Hematopoietic multipotent progenitor cell treated with erythropoietin and hydrocortisone succinate and interleukin-3 and kit ligand, for 8 days (in vitro differentiated cells): ENCODE measurements at places on chromosomes 1 and 21.

- DNase-seq, result no peak
Measured at GRCh38 chr1:195516036-195516435, 1092.2 kb downstream of the KCNT2 start.

GRCh38 chr1:93822730-93823425, 56.1 kb downstream of the DNTTIP2 start:
- DNase-seq, result no peak

- DNase-seq, result peak; percentile 80
Measured at GRCh38 chr1:167426716-167427115, 91.6 kb downstream of the CD247 start.

DNA sequence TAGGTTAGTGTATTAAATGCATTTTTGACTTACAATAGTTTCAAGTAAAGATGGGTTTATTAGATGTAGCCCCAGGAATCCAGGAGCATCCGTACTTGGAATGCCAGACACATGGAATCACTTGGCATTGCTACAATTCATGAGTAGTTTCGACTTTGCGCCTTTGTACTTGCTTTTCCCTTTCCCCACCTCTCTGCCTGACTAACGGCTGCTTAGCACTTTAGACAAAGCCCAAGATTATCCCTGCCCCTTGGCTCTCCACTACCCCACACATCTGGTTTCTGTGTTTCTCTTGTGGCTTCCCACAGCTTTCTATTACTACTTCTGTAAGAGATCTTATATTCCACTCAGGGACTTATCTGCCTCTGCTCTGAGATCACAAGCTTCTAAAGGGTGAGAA, 397.7 kb upstream of the POU3F1 start:
- DNase-seq, result no peak

GRCh38 chr21:46421756-46422555, 36.7 kb upstream of the DIP2A start:
- no peak for DNase-seq

- no peak for DNase-seq
Measured at GRCh38 chr1:68213843-68214242, 18.5 kb downstream of the WLS start.

GRCh38 chr1:19339214-19339861, 27.2 kb downstream of the SLC66A1 start:
- DNase-seq, result no peak

DNA sequence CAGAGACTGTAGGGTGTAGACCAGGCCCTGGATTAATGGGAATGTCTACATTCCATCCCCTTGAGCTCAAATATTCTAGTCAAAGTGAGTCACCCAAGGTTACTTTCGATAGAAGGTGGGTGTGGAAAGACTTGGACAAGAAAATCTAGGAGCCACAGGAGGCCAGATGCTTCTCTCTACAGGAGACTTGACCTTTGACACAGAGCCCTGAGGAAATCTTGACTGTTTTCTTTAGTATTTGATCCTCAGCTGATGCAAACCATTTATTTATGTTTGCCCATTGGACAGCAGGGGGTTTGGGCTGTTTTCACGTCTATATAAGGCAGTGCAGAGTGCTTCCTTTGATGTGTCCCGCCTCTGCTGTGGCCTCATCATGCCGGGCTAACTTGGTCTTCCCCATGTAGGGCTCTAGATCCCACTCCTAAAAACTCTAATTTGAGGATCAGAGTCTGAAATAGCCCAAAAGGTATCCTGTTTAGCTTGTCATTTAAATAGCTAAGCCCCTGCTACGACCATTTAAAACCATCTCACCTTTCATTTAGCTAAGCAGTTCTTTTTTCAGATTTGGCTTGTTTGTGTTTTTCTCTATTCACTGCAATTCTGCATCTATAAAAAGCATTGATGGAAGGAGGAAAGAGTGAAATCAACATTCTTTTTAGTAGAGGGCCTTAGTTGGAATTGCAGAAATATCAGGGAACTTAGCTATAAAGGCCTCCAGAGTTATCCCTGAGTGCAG, 15.5 kb upstream of the MAP3K7CL start:
- no peak for DNase-seq

- DNase-seq, result peak; percentile 59
Measured at GRCh38 chr1:31396633-31397351, 16.2 kb upstream of the SERINC2 start.

GRCh38 chr1:1835546-1835945, 55.3 kb downstream of the GNB1 start:
- no peak for DNase-seq

GRCh38 chr1:109786531-109787021, 22.9 kb upstream of the EPS8L3 start:
- DNase-seq, result peak; percentile 90

GRCh38 chr1:28378906-28379305, 9.4 kb downstream of the PHACTR4 start:
- no peak for DNase-seq

DNA sequence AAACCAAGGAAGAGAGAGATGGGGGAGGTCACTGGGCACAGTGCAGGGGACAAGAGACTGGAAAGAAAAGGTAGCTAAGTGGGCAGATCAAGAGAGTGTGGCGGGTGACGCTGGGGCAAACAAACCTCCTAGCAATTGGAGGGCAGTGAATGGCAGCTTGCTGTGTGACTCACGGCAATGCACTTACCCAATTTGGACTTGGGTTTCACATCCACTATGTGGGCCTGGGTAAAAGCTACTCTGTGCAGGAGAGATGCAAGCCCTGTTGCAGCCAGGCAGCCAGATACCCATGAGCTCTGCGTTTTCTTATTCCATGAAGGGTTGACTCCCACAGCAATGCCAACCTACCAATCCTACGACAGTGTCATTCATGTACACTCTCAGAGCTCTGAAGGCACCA, 9.5 kb downstream of the PLXNA2 start:
- no peak for DNase-seq
